Stimulated activated CD8-positive, alpha-beta memory T cell treated with anti-CD3 and anti-CD28 coated beads, Interleukin-7, amount 100 ng/mL, for 1 hour (primary cell): ENCODE measurements at places on chromosomes 13 and 19.

DNA sequence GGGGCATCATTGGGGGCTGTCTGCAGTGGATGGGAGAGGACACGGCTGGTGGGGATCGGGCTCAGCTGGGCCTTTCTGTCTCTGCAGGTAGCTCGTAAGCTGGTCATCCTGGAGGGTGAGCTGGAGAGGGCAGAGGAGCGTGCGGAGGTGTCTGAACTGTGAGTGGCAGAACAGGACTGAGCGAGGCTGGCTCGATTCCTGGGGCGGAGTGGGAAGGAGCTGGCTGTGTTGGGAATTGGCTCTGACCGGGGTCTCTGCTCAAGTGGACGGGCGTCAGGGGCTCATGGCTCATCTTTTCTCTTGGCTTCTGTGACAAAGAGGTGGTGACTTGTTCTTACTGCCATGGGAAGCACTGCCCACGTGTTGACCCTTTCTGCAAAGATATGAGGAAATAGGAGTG lies 11.6 kb downstream of the TPM4 start:
- DNase-seq, result no peak

DNA sequence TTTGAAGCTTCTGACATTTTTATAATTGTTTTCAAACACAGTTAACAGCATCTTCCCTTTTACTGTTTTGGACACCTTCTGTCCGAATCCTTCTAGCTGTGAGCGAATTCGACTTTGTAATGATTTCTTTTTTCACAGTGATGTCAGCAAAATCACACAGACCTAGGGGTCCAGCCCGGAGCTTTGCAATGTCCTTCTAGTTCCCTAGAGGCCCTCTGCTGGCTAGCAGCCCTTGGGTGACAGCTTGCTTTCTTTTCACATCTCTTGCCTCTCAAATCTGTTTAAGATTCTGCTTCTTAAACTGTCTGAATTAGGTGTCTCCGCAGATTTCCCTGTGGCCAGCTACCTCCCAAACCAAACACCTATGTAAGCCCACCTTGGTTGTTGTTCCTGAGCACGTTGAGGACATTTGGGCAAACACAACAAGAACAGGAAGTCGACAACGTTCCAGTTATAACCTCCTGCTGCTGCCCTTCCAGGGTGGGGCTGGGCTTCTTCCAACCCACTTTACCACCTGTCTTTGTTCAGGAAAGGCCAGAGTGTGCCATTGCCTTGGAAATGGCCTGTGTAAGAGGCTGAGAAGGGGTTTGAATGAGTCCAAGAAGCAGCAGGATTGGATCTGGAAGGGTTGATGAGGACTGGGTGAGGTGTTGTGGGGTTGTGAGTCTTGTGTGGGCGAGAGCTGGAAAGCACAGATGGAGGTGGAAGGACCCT lies 123.1 kb downstream of the ATP8A2 start:
- no peak for DNase-seq

DNA sequence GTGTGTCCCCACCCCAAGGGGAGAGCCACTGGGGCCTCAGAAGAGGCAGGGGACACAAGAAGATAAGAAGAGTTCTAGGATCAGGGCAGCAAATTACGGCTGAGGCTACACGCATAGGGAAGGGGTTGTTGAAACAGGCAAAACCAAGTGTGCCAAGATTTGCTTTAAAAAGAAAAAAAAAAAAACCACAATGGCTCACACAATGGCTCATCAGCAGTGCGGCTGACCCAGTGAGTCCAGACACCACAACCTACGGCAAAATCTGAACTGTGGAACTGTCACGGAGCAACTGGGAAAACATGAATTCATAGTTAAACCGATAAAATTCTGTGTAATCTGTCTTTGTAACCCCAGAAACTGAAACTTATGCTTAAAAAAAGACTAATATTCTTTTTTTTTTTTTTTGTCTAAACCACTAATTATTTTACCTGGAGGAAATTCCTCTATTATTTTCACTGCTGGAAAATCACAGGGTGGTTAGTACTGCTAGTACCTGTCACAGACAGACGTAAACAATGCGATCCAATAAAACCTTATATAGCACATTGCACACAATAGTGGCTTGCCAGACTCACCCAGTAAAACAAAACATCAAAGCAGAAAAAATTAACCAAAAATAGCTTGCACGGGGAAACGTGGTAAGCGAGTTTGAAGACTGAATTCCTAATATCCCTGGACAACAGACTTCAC lies 325.4 kb upstream of the TSHZ3 start:
- no peak for DNase-seq

- DNase-seq, result no peak
Measured at GRCh38 chr13:112899281-112900225, 69.5 kb upstream of the MCF2L start.

DNA sequence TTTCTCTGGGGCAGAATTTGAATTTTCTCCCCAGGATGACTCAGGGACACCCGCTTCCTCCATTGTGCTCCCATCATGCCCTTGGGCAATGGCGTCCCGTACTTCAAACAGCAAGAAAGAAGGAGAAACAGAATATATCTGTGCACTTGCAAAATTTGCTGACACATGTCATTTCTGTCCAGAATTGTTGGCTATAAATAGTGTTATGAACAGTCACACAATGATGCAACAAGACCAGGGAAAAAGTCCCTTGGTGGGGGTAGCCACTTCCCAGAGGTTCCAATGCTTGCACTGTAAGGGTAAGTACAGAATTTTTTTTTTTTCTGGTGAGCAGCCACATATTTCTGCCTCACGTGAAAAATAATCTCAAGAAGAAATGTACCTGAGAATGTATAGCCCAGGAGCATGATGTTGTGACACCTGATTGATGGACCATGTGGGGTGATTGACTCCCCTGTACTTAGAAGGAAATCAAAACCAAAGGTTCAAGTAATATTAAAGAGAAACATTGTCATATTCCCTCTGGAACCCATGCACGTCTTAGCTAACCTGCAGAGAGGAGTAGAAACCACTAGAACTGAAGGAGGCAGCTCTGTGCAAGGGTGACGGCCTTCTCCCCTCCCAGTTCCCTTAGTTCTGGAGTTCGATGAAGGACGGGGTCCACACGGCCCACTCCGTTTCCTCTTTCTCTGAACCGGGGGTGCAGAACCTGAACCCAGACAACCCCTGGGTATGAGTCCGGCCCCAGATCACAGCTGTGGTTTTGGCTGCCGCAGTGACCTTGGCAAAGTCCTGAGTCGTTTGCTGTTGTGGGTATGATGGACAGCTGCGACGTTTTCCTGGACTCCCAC lies 9.3 kb upstream of the LAIR1 start:
- DNase-seq, result no peak

DNA sequence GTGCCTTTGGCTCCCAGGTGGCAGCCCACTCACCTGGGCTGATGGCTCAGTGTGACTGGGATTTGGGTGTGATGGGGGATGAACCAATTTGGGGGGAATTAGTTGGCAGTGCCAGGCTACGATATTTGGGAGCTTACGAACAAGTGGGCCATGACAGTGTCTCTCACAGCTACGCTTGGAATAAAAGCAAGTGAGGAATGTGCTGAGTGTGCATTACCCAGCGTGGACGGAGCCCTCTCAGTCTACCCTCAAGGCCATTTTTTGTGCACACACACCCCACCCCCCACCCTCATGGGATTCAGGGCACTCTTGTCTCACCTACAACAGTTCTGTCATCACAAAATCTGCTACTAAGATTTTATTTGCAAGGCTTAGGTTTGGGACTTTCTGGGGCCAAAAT lies 329.1 kb downstream of the NDFIP2 start:
- DNase-seq, result no peak

DNA sequence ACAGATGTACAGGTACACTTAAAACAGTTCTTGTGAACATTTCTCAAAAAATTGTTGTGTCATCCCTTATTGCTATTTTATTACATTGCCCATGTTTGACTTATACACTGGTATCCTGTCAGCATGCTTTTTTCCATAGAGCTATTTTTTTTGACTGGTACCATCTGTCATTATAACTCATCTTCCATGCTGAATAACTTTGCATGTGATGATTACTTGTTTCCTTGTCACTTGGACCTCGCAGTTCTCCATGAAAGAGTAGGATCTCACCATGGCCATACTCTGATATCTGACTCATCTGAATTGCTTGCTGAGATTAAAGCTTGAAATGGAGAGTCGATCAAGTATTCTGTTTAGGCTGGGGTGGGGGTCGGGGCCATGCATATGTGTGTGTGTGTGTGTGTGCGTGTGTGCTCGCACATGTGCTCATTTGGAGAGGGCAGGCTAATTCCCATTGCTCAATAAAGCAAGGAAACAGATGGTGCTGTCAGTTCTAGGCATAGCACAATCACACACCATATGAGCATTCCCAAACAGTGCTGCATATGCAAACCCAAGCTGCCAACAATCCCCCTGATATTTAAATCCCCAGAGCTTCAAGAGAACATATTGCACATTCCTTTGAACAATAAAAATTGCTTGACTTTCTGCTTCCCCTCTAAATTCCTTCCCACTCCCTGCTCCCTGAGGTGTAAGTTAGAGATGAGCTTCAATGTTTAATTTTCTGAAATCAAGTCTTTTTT lies 62.9 kb downstream of the NHLRC3 start:
- DNase-seq, result no peak

DNA sequence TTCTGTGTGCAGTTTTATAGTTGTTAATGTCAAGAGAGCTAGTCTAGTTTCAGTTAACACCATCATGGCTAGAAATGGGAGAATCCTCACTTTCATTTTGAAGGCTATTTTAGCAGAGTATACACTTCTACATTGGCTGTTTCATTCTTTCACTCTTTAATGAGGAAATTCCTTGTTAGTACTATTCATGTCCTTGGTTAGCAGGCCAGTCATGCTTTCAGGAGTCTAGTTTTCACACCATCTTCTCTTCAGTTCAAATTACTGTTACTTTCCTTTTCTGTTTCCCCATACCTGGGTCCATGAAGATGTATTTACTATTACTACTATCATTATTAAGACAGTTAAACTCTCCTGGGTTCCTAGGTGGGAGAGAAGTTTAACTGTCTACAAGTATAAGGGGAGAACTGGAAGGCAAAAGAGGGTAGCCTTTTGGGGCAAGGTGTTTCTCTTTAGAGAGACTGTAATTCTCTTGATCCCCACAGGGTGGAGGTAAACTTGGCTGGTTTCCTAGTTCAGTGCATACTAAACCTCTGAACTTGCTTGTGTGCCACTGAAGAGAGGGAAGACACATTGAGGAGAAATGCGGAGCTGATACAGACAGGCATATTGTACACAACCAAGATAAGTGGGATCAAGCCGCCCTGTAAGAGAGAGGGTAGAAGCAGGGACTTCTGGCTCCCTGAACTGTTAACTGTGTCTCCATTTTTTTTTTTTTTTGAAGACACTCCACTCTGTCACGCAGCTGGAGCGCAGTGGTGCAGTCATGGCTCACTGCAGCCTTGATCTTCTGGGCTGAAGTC lies 41.3 kb upstream of the IGFL4 start:
- no peak for DNase-seq

GRCh38 chr13:25232937-25233515 lies 54.3 kb downstream of the MTMR6 start:
- no peak for DNase-seq

GRCh38 chr13:35699825-35700510 lies 223.5 kb upstream of the MAB21L1 start:
- DNase-seq, result no peak

DNA sequence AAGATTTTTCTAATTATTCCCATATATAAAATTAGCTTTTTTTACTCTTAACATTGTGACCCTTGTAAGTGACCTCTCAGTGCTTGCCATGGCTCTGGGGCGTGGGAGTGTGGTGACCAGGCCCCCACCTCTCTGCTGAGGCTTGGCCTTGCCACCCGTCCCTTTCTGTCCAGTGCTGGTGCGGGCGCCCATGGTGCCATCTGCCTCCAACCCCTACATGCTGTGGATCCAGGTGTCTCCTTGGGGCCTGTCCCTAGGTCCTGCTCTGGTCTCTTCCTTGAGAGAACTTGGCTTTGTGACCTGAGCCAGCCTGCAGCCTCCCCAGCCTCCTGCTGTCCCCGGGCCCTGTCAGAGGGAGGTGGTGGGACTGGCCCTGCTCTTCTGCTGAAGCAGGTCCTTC lies 27.4 kb downstream of the TFDP1 start:
- no peak for DNase-seq

GRCh38 chr13:40653527-40654318 lies 12.7 kb downstream of the FOXO1 start:
- no peak for DNase-seq
